Left kidney (tissue), 8 donors: ENCODE measurements at places on chromosomes 11 and 22.

GRCh38 chr11:69212798-69213110 is 57.0 kb downstream of the SMIM38 start:
- DNase-seq, result no peak

- no peak for DNase-seq
Measured at GRCh38 chr22:39419096-39419495, 19.5 kb downstream of the TAB1 start.

DNA sequence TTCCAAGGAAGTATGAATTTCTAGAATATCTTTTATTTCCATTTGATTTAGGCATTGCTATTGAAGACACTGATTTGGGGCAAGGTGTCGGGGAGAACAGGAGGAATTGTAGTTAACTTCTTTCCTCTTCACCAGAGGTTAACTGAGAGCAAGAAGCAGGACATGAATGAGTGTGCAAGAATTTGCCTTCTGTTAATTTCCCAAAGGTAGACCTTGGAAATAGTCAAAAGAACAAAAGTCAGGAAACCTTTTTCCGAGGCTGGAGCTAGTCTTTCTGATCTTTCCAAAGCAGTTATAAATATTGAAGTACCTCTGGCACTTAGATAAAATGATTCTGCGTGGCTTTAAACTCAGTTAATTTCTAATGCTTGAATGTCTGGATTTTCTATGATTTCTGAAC is 66.9 kb downstream of the MTMR3 start:
- no peak for DNase-seq

DNA sequence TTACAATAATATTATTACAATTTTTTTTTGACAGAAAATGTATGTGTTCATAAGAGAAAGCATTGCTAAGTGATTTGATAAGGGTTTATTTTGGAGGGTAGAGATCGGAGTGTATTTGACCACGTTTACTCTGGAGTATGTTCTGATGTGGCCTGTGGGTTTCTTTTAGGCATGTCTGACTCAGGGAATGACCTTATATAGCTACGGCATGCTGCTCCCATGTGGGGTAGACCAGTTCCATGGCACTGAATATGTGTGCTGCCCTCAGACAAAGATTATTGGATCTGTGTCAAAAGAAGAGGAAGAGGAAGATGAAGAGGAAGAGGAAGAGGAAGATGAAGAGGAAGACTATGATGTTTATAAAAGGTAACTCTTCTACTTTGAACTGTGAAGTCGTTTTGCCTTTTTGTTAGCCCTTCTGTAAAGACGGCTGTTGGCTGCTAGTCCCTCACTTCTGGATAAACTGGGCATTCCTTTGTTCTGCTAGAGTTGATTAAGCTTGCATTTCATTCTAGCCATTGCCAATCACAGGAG is 38.1 kb upstream of the ST14 start:
- DNase-seq, result no peak

DNA sequence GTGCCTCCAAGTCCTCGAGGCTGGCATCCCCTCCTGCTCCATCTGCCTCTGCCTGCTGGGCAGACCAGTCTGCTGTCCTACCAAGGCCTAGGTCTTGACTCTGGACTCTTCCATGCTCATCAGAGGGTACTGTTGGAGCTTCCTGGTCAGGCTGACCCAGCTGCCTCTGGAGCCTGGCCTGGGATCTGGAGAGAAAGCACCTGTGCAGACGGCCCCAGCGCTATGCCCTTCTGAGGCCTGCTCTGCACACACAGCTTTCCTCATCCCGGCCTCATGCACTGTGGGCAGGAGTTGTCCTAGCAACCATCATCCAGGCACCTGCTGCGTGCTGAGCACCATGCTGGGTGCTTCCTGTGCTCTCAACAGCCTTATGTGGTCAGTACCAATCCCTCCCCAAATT is 70.8 kb downstream of the CDKN1C start:
- no peak for DNase-seq

DNA sequence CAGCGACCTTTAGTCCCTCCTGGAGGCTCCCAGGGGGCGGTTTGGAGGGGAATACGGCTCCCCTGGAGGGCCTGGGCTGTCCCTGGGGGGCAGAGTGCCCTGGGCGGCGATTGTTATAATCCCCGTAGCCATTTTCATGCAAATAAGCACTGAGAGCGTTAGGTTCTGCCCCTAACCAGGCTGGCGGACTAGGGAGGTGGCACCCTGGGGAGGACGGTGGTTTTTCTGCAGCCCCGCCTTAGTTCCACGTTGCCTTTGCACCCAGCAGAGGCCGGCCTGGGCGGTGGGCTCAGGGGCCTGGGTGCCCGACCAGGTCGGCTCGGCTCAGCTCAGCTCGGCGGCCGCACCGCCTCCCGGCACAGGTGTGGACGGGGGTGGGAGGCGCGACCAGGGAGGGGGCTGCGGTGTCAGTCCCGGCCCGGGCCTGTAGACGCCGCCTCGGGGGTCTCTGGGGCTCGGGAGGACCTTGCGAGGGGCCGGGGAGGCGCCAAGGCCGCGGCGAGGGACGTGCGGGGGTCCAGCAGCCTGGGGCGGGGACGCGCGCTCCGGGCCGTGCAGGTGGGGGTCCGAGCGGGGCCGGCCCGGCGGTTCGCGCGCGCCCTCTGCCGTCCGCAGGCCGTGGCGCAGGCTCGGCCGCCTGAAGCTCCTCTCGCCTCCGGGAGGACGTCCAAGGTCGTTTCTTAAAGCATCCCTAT is 2.3 kb upstream of the DUSP8 start:
- no peak for DNase-seq

DNA sequence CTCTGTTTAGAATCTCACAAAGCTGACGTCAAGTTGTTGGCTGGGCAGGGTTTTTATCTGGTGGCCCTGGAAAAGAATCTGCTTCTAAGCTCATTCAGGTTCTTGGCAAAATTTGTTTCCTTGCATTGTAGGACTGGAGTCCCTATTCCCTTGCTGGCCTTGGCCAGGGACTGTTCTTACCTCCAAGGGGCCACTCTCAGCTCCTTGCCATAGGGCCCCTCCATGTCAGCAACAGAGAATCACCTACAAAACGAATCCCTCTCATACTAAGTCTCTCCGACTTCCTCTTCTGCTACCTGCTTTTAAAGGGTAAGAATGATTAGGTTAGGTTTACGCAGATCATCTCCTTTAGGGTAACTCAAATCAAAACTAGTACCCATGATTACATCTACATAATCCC is 63.2 kb downstream of the PARVA start:
- no peak for DNase-seq

- no peak for DNase-seq
Measured at GRCh38 chr11:69183613-69184012, 27.9 kb downstream of the SMIM38 start.

DNA sequence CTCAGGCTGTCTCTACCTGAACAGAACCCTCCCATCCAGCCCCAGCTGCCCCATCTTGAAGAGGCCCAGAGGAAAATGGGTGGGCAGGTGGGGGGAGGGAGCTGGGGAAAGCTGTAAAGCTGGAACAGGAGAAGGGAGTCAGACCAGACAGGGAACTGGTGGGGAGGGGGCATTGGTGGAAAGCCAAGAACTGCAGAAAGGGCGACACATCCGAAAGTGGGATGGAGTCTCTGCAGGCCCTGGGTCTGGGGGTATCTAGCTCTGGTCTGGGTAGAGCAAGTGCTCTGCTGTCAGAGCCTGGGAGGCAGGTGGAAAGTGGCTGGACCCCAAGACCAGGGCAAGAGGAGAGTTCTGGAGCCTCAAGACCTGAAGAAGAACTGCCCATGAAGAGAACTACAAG is 7.7 kb downstream of the TMPRSS13 start:
- DNase-seq, result no peak

DNA sequence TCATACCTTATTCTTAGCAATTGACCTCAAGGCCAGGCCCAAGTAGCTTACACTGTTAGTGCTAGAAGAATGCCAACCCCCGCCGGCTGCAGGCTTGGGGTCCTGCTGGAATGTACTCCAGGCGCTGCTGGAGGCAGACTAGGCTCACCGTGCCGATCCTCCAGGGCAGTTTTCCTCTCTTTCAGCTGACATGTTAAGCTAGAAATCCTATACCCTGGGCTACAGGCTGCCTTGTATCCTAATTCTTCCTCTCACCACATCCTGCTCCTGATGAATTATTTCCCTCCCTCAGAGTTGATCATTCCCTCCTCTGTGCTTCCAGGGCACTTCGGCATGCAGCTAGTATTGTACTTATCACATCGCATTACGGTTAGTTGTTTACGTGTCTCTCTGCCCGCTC is 3.4 kb downstream of the SPTBN2 start:
- DNase-seq, result no peak

DNA sequence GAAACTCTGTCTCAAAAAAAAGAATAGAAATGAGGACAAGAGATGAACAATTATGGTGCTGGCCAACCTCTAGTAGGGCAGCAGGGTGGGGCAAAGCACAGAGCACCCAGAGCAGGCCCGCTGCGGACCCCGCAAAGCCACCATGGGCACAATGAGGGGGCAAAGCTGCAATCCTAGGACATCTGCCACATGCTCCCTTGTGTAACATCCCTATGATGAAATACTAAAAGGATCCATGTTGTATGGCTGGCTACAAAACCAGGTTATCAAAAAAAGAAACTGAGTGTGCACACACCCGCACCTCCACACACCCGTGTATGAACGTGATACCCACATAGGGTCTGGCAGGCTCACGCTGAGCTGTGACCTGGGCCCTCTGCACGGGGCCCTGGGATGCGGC is 7.4 kb downstream of the ATP5MGL start:
- DNase-seq, result no peak

- DNase-seq, result no peak
Measured at GRCh38 chr11:86292912-86293616, 9.0 kb upstream of the HIKESHI start.

GRCh38 chr11:126039485-126040271 is 23.0 kb downstream of the CDON start:
- DNase-seq, result no peak

DNA sequence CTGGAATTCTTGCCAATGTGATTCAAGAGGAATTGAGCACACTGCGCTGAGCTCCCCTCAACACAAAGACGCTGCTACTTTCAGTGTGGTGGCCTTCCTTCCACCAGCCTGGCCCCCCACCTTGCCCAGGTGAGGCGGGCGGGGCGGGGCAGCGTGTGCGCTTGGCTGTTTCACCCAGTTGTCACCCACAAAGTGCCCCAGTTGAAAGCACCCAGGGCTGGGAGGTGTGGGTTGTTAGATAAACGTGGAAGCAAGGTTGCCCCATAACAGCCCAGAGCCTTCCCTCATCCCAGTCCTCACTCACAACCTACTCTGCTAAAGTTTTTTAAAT is 43.1 kb downstream of the CACNG2 start:
- DNase-seq, result no peak

GRCh38 chr11:2581931-2582350 is 117.9 kb downstream of the KCNQ1OT1 start:
- DNase-seq, result no peak

DNA sequence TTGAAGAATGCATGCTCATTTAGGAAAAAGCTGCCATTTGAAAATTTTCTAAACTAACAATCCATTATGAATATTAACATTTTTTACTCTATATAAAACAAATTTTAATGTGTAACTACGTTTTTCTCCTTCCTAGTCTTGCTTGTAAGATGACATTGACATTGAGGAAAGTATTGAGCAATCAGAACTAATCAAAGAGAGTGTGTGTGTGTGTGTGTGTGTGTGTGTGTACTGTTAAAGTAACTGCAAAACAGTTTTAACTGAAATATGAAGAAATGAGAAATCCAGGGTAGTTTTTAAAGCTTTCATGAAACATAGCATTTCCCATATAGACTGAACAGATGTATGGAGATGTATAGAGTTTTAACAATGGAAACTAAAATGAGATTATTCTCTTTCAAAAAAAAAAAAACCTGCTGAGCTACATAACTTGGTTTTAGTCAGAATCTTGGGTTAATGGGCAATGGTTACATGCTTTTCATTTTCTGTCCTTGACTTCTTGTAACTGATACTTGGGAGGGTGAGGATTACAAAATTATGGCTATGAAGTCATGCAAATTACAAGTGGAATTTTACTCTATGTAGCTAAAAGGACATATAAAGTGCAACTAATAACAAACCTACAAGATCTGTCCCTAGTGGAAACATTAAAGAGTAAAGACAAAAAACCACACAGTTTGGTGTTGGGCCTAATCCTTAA is 2.0 kb downstream of the PDGFD start:
- DNase-seq, result no peak

DNA sequence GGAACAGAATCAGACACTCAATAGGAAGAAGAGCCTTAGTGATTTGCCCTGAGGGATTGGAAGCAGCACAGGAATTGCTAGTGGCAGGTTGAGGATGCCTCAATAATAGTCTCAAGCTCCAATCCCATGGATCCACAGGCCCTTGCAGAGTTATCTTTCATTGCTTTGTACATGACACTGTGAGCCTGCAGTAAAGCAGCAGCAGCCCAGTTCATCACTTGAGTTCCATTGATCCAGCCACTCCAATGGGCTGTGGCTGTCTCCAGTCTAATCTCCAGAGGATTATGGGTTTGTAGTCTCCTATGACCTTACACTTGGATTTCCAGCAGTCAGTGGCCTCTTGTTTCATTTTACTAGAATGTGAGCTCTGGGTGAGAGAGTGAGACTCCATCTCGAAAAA is 45.4 kb downstream of the AAMDC start:
- DNase-seq, result no peak

DNA sequence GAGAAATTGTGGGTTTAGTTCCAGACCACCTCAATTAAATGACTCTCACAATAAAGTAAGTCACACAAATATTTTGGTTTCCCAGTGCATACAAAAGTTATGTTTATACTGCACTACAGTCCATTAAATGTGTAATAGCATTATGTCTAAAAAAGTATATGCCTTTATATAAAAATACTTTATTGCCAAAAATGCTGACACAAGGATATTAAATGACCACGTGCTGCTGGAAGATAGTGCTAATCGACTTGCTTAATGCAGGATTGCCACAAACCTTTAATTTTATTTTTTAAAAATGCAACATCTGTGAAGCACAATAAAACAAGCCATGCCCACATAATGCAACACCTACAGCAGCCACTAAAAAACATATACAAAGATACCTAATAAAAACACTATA is 27.0 kb downstream of the OR5AK2 start:
- no peak for DNase-seq

- no peak for DNase-seq
Measured at GRCh38 chr11:42542336-42542735, 769.5 kb upstream of the API5 start.

DNA sequence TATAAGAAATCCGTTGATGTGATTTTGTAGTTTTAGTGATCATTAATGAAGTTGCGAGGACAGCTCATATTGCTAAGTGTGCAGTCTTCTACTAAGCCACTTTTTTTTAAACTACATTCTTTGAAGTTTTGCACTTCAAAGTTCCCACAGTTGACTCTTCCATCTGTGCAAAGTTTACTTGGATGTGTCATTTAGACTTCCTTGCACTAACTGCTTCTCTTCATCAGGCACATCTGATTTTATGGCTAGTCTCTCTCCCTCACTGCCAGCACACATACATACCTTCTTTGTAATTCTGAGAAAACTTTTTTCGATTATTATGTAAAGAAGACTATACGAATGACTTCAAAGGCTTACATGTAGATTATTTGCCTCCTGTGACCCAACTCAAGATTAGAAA is 250.0 kb downstream of the DYNC2H1 start:
- no peak for DNase-seq
